ENCODE measurements at places on chromosomes 3 and 15.

GRCh38 chr3:22349215-22349851, 598.3 kb upstream of the ZNF385D start:
- DNase-seq = no peak

GRCh38 chr3:9278498-9278897, 29.1 kb upstream of the SRGAP3 start:
- DNase-seq = no peak

- DNase-seq = no peak
Measured at GRCh38 chr15:79185199-79185598, 94.6 kb upstream of the RASGRF1 start.

- no peak for DNase-seq
Measured at GRCh38 chr3:187498211-187498724, 130.1 kb downstream of the RTP4 start.

GRCh38 chr3:34008836-34009809, 210.7 kb downstream of the PDCD6IP start:
- DNase-seq = no peak

DNA sequence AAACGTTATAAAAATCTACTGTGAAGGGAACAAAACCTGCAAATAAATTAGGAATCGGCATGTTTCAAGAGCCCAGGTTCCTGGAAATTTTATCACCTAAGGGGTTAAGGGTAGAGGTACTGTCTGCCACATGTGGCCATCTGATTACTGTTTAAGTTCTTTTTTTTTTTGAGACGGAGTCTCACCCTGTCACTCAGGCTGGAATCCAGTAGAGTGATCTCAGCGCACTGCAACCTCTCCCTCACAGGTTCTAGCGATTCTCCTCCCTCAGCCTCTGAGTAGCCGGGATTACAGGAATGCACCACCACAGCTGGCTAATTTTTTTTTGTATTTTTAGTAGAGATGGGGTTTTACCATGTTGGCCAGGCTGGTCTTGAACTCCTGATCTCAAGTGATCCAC, 35.8 kb downstream of the UQCC5 start:
- no peak for DNase-seq

- no peak for DNase-seq
Measured at GRCh38 chr3:127247292-127247691, 40.6 kb downstream of the PRR20G start.

DNA sequence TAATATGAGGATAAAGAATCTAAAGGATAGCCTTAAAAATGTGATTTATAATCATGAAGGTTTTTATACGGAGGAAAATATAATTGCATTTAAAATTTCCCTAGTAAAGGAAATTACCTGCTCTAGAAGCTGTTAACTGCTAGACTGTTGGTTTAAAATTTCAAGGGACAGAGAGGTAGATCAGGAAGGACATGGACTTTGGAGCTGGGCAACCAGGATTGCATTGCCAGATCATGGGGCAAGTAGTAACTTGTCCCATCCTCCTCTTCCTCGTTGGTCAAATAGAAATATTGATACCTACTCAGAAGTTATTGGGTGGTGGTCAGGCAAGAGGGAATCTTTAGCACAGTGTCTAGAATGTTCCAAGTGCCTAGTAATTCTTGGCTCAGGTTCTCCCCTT, 525.1 kb downstream of the MFSD1 start:
- no peak for DNase-seq
